ENCODE measurements at places on chromosomes 5 and 9.

- DNase-seq: no peak
Measured at GRCh38 chr5:112534067-112534583, 115.0 kb upstream of the EPB41L4A start.

GRCh38 chr5:123089914-123090660 is 1.0 kb downstream of the PRDM6 start:
- DNase-seq: no peak

GRCh38 chr5:96236831-96237230 is 196.2 kb downstream of the PCSK1 start:
- DNase-seq: no peak

DNA sequence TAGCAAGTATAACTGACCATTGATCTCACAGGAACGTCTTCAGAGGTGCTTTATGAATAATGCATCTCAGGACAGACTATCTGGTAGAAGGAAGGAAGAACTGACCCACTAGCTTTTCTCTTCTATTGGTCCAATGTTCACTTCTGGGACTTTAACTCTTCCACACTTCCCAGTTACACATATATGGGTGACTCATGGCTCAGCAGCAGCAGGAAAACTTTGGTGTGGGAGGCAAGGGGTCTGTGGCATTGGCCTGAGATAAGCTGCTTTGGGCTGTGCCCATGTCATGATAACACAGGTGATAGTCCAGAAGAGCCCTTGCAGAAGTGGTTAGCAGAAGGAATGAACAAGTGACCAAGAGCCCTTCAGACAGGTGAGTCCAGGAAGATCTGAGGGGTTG is 148.8 kb downstream of the RAB3C start:
- no peak for DNase-seq

Measured in GF-D8 (cell line).